ENCODE measurements at places on chromosomes 3 and 15.

DNA sequence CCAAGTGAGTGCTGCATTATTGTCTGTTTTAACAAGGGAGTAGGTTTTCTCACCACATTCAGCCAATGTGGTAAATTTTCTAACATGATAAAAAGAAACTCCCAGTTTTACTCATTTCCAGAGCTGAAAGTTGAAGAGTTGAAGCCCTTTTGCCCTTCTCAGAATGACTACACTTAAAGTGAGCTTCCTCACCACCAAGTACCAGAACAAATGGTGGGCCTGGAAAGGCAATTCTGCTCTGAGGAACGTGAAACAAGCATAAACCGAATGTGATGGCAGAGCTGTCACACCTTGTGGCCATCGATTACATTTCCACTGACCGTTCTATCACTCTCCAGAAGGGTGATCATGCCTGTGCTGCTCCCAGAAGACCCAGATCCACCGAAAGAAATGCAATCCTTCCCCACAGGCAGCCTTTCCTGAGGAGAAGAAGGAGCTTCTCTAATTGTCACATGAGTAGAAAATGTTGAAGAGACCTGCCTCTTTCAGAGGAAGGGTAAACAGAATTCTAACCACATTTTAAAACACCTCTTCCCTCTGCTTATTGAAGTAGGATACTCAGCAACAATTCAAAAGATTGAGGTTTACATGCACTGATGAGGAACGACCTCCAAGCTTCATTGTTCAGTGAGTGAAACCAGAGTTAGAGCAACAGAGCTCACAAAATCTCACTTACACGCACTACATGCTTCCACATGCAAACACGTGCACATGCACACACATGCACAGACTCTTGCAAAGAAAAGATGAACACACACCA, 21.4 kb upstream of the CCR9 start:
- DNase-seq, result no peak

DNA sequence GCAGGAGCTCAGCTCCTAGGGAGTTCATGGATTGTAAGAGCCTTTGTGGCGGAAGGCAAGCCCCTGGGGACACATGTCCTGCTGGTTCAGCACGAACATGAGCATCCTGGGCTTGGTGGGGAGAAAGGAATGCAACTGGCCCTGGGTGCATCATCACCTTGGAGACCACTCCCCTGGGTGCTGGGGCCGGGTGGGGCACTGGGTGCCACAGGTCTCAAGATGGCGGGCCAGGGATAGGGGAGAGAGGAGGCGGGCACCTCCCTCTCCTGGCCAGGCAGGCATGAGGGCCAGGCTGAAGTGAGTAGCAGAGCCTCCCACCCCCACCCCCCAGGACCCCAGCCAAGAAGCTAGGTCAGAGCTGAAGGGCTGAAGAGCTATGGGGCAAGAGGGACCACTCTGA, 768 bp downstream of the PCBP4 start:
- no peak for DNase-seq

DNA sequence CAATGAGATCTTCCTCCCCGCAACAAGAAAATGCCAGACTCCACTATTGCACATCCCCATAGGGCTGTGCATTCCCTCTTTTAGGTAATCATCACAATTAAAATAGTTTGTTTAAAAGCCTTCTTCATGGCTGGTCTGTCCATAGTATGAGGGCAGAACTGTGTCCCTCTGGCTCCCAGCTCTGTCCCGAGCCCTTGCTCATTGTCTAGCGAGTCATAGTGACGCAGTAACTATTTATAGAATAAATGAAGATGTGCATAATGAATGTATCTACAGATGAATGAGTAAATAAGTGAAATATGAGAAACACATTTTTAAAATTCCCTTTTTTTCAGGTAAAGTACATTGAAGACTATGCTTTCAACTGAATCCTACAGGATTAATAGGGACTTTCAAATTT, 128.4 kb upstream of the TMC3 start:
- DNase-seq, result no peak

- no peak for DNase-seq
These were observed 31.4 kb downstream of the GTF2E1 start for GRCh38 chr3:120773932-120774331.

DNA sequence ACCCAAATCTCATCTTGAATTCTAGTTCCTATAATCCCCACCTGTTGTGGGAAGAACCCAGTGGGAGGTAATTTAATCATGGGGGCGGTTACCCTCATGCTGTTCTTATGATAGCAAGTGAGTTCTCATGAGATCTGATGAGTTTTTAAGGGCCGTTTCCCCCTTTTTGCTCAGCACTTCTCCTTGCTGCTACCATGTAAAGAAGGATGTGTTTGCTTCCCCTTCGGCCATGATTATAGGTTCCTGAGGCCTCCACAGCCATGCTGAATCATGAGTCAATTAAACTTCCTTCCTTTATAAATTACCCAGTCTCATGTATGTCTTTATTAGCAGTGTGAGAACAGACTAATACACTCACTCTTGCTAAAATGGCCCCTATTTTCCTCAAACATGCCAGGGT, 374.7 kb downstream of the TUSC7 start:
- DNase-seq, result no peak

DNA sequence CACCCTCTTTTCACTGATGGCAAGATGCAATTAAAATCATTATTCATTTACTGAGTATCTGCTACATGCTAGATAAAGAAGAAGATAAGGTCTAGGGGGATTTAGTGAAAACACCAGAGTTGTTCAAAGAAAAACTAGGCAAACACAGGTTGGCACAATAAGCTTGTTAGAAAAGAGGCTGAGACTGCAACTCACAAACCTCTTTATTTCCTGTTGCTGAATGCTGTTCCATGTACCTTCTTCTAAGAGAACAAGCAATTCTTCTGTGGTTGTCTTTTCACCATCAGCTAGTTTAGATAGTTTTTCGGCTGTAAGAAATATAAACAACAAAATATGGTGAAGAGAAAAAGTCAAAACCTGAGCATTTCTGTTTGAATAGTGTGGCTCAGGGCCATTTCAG, 61.1 kb downstream of the EIF3J start:
- DNase-seq, result no peak

DNA sequence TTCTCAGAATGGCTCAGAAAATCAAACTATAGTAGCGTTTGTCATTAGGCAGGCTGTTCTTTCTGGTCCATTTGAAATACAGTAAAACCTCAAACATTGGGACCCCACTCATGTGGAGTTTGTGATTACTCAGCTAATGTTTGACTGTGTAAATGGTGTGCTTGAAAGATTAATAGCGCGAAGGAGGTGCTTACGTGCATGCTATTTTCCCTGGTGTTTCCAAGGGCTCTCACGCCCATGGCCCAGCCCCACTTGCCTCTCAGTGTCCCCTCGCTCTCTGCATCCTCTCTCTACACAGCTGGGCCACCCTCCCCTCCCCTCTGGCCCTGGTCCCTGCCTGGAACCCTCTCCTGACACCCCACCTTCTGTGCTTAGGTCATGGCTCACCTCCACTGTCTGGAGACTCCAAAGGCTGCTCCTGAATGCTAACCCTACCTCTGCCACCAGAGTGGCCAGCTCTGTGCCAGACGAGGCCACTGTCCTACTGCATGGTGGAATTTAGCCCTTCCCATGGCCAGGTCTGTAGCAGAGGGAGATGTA, 194.2 kb downstream of the PLCL2 start:
- no peak for DNase-seq

GRCh38 chr15:98957655-98958054, 49.9 kb downstream of the PGPEP1L start:
- DNase-seq, result no peak

DNA sequence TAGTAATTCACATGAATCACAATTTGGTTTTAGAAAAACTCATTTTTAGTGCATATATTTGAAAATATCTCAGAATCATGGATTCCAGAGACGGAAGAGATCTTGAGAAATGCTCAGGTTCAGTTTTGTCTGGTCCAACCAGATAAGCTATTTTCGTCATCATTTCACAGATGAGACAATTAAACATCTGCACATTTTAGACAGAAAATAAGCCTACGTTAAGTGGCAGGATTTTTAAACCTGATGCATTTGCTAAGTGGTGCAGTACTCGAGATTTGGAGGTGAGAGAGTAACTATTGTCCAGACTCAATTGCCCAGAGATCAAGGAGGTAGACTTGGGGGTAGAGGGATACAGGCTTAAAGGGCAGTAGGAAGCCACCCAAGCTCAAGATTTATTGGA, 90.5 kb downstream of the CCNL1 start:
- no peak for DNase-seq

DNA sequence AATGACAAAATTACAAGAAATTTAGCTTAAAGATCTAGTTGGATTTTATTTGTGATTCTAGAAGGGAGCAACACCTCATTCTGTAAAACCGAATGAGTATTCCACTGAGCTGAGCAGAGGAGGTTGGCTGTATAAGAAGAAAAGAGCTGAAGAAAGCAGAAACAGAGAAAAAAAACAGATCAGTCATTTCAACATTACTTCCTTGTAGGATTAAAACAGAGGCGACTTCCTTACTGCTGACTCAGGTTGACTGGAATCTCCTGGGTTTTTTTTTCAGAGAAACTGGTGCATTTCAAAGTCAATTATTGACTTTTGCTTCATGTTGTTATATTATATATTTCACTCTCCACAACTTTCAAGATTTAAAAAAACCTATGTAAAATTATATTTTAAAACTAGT, 368.1 kb upstream of the UBE2E2 start:
- DNase-seq, result no peak

DNA sequence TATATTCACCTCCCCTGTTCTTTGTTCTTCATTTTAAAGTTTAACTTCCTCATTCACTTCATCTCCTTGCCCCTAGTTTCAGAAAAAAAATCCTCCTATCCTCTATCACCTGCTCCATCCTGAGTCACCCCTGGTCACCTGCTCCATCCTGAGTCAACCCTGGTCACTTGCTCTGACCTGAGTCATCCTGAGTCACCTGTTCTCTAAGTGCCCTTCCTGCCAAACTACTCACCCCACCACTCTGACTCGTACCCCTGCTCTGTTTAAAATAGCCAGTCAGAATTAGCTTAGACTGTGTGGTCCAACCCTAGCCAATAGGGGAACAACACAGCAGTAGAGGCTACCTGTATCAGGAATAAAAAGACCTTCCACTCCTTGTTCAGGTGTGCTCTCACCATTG, 716.9 kb downstream of the ZBBX start:
- DNase-seq, result no peak

DNA sequence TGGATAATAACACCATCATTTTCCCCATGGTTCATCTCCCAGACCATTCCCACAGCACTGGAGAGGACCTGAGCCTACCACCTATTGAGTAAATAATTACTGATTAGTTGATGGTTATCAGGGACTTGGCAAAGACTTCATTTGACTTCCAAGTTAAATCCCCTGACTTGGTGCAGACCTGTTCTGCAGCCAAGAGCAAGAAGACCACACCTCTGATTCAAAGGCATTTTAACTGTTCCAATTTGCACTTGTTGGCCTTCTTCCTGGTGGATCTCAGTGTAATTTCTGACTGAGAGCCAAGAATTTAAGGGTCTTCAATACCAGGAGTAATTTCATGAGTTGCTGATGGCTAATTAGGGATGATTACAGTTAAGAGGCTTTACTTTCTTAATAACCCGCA, 24.0 kb downstream of the THSD4 start:
- DNase-seq, result no peak

DNA sequence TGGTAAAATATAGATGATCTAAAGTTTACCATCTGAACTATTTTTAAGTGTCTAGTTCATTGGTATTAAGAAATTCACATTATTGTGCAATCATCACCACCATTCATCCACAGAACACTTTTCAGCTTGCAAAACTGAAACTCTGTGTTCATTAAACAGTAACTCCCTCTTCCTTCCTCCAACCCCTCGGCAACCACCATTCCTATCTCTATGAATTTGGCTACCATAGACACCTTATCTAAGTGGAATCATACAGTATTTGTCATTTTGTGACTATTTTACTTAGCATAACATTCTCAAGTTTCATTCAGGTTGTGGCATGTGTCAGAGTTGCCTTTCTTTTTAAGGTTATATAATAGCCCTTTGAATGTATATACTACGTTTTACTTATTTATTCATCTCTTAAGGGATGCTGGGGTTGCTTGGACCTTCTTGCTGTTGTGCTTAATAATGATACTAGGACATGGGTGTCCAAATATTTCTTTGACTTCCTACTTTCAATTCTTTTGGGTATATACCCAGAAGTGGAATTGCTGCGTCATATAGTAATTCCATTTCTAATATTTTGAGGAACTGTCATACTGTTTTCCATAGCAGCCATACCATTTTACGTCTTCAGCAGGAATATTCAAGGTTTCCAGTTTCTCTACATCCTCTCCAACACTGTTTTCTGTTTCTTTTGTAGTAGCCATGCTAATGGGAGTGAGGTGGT, 20.9 kb downstream of the KAT2B start:
- DNase-seq, result no peak

DNA sequence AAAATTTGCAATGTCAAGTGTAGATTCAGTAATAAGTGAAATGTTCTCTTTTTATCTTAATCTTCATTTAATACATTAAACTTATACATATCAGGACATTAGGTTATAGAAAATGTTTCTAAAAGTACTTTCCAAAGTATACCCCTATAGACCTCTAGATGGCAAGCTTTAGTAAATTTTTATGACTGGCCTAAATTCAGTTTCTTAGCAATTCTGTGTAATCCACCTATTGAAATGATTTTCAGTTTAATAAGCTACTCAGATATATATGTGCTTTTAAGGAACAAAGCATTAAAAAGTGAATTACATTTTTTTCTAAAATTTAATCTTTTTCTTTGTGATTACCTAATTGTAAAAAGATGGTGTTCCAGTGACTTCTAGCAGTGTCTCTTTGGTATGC, 342.2 kb downstream of the GBE1 start:
- DNase-seq, result no peak

- DNase-seq, result no peak
These were observed 38.3 kb downstream of the PDE8A start for GRCh38 chr15:85019815-85020590.

GRCh38 chr3:125110016-125110875, 54.4 kb upstream of the HEG1 start:
- DNase-seq, result no peak

- no peak for DNase-seq
These were observed 27.2 kb upstream of the ARPIN start for GRCh38 chr15:89939910-89940309.

GRCh38 chr3:71998995-71999673, 214.2 kb upstream of the PROK2 start:
- no peak for DNase-seq

GRCh38 chr3:196689941-196690660, 21.9 kb downstream of the CEP19 start:
- DNase-seq, result no peak

- no peak for DNase-seq
These were observed 60.6 kb upstream of the GCNT3 start for GRCh38 chr15:59550956-59551355.

DNA sequence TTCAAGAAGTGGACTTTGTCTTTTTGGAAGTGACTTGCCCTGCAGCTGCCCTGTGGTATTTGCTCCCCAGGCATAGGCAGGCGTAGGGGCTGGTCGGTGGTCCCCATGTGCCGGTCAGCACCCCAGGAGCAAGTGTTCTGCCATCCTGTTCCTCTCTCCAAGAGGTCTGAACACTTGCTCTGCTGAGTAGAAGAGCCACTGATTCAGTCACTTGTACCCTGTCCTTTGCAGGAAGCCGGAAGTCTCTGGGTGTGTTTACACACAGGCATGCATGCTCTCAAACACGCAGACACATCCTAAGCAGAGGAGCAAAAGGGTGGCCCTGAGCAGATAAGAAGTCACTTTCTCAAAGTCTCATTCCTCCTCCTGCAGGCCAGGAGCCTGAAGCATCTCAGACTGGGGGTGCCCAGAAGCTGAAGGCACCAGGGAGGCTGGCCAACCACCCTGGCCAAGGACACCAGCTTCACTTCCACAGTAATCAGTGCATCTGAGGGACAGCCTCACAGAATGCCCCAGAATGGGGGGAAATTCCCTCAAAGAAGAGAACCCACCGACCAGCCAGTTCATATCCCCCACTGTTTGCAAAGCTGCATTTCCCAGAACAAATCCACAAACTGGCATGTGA, 88.7 kb upstream of the POMGNT2 start:
- no peak for DNase-seq
